ENCODE measurements at places on chromosomes 16 and 17. TPM values are rescaled to one million over a fixed set of nuclear protein-coding genes. Genes with fewer than 3 reads are reported as not detected.

DNA sequence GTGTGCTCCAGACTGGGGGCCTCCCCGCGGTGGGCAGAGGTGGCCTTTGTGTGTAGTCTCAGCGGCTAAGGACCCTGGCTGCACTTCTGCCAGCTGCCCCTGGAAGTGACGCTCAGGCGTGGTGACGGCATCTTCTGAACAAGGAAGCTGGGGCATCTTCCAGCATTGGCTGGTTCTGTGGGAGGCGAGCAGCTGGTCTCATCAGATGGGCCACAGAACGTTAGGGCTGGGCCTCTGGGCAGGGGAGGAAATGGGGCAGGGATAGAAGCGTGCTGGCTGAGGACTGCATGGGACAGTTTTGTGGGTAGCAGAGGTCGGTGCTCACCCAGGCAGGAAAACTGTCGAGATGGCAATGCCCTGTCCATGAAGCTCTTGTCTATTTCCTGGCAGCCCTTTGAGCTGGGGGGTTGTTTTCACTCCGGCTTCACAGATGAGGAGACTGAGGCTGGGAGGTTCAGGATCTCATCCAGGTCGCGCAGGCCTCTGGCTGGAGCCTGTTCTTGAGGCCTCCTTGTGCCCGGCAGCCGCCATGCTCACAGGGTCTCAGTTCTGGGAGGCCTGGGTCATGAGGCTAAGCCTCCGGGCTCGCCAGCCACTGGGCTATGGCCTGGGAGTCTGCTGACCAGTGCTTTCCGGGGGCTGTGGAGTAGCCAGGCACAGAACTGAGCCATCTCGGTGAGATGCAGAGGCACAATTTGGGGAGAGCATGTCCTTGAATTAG is 16.3 kb downstream of the IRF8 start:
- no peak for DNase-seq

DNA sequence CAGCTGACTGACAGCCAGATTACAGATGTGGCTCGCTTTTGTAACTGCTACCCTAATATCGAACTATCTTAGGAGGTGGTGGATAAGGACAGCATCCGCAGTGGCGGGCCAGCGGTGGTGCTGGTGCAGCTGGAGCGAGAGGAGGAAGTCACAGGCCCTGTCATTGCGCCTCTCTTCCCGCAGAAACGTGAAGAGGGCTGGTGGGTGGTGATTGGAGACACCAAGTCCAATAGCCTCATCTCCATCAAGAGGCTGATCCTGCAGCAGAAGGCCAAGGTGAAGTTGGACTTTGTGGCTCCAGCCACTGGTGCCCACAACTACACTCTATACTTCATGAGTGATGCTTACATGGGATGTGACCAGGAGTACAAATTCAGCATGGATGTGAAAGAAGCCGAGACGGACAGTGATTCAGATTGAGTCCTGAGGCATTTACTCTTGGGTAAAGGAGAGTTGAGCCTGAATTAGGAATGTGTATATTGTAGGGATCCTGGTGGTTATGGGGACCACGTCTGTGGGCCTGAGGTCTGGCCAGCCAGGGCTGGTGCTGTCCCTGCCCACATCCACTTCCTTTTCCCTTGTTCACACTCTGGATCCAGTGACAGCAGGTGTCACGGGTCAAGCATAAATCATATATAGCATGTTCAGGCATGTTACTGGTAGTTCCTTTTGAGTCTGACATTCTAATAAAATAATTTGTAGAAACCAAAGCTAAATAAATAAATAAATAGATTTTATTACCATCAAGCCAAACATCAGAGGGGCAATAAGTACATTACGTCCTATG is 89.0 kb upstream of the SMURF2 start:
- DNase-seq, result no peak

- DNase-seq, result no peak
These were observed 59.1 kb downstream of the PRMT7 start for GRCh38 chr16:68369697-68370580.

DNA sequence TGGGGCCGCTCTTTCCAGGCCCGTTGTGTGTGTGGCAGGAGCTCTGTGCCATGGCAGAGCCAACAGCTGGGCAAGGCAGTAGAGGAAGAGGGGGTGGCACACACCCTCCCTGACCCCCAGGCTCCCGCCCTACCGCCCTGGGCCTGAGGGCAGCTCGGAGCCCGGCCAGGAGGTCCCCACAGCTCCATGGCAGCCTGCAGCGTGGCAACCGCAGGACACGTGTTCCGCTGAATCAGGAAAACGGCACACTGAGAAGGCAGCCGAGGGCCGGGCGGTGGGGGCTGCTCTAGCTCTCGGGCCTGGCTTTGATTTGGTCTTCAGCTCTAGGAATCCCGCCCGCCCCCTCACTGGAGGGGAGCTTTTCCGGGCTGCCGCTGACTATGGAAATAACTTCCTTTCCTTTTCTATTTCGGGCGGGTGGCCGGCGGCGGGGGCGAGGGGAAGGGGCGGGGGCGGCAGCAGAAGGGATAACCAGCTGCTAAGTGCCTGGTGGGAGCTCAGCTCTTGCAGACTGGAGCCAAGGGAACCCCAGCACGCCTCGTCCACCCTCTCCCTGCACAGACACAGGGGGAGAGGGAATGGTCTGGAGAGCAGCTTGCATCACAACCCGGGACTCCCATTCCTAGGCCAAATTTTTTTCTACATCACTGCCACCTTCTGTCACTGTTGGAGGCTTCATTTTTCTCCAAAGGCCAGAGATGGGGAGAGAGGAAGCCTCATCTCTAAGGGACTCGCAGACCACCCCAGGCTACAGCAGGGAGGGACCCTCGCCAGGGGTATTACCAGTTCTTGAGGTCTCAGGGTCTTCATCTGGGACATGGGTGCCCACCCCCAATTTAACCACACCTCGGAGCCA is 24.8 kb upstream of the MRPS23 start:
- DNase-seq, result peak; percentile 91

Gene GFOD2
- 12.8 TPM for total RNA-seq

DNA sequence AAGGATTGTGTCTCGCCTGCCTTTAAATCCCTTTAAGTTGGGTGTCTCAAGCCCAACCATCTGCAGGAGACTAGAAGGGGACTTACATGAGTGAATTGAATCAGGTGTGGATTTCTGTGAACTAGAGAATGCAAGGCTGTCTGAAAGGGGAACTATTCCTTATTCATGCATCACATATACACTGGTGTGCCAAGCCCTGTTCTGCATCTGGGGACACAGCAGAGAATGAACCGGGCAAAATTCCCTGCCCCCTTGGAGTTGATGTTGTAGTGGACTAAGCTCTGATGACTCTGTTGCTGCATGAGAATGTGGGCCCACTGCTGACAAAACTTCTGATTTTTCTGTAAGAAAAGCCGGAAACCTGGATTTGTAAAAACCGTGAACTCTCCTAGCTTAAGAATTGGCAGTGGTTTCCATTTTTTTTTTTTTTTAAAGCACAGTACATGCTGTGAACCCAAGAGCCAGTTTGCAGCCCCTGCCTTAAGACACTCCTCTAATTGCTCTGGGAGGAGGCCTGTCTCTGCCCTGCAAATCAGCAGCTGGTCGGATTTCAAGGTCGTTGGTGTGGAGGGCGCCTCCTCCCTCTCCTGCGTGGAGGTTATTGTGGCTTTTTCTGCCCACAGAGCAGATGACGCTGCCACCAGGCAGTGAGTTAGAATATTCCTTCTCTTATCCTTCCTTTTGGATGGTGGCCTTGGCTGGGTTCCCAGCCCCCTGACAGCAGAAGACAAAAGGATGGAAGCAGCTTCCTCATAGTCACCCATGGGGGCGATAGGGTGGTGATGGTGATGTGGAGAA is 131.0 kb downstream of the PRKCB start:
- no peak for DNase-seq
